ENCODE measurements at places on chromosomes 4 and X.

DNA sequence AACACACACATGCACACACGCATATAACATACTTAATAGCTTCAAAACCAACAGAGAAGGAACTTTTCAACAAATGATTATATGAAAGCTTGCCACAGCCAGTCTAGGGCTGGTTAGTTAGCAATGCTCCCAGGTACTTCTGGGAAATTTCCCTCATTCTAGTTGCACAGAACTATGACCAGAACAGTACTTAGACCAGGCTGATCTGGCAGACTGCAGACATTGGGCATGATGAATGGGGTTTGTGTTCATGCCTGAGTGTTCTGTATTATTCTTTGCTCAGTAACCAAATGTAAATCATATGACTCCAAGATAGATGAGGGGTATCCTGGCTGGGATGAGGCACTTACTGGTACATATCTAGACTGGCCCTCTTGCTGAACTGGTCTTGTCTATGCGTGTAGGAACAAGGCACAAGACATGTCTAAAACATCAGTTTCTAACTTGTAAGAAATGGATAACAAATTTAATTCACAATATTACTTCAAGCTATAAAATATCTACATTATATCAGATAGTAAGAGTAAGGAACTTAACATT, 50.3 kb upstream of the GEMIN8 start:
- DNase-seq = no peak

DNA sequence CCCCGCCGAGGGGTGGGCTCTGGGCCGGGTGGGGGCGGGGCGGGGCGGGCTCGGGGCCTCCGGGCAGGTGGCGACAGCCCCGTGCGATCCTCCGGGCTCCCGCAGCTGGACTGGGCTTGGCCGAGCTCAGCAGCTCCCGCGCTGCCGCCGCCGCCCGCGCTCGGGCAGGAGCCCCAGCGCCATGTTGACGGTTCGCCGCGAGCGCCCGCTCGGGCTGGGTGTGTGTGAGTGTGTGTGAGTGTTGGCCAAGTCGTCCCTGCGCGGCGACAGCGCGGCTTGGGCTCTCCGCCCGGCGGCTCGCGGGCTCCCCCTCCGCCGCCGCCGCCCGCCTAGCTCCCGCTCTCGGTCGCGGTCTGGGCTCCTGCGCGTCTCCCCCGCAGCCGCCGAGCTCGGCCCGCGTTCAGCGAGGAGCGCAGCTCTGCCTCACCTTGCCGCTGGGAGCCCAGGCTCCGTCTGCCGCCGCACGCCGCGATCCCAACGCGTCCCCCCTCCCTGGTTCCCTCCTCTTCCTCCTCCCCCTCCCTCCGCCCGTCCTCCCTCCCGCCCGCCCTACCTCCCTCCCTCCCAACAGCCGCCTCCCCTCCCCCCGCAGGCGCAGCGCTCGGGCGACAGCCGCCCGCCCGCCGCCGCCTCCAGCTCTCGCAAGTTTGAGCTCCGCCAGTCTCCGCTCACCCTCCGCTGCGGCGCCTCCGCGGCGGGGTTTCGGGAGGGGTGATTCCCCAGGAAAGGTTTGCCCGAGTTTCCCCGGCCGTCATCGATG, at the start of gene BCOR:
Gene BCOR (minus strand): TSS at position 455 of the 760 bp plus-strand sequence. CDS start 20,029 bp downstream, outside the sequence.
- peak; percentile 54 for DNase-seq

DNA sequence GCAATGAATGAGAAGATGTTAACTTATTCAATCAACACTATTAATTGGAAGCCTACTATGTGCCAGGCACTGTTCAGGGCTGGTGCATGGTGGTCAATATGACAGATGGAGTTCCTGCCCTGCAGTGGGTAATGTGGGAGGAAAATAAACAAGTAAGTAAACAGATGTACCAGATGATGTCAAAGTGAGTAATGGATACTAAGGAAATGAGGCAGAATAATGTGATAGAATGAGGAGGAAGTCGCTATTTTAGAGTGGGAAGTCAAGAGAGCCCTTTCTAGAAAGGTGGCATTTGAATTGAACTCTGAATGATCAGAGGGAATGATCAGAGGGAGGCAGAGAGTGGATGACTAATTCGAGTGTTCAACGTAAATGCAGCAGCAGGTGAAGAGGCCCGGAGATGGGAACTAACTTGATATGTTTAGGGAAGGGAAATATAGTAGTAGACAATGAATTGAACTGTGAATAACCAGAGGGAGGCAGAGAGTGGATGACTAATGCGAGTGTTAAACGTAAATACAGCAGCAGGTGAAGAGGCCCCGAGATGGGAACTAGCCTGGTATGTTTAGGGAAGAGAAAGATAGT, 48.3 kb downstream of the HMGB3 start:
- no peak for DNase-seq

DNA sequence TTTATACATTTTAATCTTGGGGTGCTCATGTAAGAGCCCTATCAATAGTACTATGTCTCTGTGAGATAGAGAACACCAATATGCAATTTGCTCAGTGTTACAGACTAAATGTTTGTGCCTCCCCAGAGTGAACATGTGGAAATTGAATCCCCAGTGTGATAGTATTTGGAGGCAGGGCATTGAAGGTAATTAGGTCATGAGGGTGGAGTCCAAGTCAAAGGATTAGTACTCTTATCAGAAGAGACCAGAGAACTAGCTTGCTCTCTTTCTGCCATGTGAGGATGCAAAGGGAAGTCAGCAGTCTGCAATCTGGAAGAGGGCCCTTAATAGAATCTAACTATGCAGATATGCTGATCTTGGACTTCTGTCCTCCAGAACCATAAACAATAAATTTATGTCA, 1317.0 kb downstream of the STIM2 start:
- DNase-seq = no peak

DNA sequence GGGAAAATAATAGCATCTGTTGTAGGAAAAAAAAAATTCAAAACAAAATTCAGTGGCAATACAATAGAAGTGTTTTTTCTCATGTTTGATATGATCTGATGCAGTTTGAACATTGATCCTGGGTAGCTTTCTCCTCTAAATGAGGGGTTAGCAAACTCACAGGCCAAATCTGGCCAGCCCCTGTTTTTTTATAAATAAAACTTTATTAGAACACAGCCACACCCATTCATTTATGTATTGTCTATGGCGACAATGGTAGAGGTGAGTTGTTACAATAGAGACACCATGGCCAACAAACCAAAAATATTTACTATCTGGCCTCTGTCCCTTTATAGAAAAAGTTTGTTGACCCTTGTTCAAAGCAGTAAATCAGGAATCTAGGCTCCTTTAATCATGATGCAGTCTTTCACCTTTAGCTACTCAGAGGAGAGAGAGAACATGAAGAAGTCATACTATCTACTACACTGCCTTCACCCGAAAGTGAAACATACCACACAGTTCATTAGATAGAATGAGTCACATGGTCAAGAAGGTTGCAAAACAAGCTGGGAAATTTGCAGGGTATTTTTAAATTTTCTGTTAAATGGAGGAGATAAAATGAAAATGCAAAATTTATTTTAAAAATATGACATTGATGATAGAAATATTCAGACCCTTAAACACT, 186.6 kb upstream of the MAOA start:
- no peak for DNase-seq

- DNase-seq = peak; percentile 59
Observed at GRCh38 chrX:20252381-20253231, 14.1 kb downstream of the RPS6KA3 start.

GRCh38 chr4:40720916-40721315, 28.8 kb upstream of the NSUN7 start:
- DNase-seq = no peak

GRCh38 chrX:2965965-2966364, 36.8 kb upstream of the ARSD start:
- DNase-seq = no peak

DNA sequence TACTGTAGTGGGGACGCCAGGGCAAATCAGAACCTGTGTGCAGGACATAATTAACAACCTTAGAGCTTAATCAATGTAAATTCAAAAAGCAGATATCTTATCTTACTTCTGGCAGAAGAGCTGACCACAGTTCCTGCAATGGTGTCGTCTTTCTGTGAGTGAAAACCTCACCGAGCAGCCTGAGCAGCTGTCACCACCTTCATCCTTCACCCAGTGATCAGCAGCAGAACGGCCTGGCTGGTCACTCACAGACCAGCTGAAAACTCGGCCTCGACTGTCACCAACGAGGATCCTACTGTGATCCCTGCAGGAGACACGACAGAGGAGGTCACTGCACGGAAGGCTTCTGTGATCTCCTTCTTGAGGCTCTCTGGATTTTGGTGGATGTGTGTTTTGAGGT, 94.2 kb downstream of the CDS1 start:
- DNase-seq = no peak

DNA sequence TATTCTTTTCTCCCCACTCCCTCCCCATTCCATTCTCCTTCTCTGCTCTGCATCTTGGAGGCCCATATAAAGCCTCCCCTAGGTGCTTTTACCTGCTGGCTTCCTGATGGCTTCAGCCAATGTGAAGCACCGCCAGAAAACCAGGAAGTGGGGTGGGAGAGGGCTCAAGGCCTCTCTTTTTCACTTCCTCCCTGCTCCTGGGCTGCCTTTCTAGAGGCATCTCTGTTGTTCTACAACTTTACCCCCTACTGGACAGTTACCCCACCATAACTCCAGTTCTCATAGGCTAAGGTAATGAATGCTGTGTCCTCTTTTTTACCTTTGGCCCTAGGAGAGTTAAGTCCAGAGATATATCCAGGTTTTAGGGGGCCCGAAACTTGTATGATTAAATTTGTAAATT, 62.4 kb upstream of the PPARGC1A start:
- no peak for DNase-seq

DNA sequence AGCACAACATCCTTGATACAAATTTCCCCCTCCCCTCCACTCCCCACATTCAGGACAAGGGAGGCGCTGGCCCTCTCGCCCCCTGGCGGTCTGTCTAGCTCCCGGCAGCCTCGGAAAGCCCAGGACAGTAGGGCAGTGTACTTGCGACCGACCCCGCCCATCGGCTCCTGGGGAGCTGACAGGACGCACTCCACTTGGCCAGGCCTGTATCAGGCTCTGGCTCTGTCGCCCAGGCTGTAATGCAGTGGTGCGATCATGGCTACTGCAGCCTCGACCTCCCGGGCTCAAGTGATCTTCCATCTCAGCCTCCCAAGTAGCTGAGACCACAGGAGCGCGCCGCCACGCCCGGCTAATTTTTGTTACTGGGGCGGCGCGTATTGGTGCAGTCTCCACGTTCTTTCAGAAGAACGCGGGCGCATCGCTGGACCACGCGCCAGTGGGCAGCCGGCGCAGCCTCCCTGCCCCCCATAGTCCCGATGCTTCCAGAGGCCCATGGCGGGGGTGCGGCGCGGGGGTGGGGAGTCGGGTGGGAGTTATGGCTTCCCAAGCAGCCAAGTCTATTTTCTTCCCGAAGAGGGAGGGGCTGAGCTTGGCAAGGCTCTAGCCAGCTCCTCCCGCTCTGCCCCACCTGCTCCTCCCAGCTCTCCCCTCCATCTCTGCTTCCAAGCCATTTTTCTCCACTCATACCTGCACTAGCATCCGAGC, 7.8 kb upstream of the AKAP14 start:
- peak; percentile 11 for DNase-seq

- no peak for DNase-seq
Observed at GRCh38 chrX:66634272-66634671, 4.6 kb downstream of the EDA2R start.

DNA sequence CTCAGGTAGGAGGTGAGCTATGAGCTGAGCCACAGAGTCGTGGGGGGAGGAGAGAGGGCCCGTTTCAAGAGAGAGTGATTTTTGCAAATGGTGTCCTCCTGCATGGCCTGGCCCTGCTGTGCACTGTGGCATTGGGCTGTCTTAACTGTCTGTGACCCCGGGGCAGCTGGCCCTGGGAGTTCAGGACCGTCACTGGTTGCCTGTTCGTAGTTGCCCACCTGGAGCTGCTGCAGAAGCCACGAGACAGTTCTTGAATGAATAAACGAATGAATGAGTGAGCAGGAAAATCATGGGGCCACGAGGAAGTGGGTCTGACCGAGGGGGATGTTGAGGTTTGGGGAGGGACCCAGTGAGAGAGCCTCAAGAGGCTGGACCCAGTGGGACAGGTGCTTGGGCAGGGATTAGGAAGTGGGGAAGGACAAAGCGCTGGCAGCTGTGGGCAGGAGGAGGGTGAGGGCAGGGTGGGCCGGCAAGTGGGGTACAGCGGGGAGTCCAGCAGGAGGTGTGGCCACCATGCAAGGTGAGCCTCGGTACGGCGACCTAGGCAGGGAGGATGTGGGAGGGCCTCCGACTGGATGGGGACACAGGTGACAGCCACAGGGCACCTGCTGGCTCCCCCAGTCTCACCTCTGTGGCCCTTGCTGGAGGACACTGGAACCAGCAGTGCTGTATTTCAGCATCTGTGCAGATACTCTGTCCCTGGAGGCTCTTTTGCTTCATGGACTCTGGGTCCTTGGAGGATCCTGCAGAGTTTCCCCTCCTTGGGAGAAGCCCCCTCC, 10.2 kb downstream of the RGS12 start:
- DNase-seq = no peak

DNA sequence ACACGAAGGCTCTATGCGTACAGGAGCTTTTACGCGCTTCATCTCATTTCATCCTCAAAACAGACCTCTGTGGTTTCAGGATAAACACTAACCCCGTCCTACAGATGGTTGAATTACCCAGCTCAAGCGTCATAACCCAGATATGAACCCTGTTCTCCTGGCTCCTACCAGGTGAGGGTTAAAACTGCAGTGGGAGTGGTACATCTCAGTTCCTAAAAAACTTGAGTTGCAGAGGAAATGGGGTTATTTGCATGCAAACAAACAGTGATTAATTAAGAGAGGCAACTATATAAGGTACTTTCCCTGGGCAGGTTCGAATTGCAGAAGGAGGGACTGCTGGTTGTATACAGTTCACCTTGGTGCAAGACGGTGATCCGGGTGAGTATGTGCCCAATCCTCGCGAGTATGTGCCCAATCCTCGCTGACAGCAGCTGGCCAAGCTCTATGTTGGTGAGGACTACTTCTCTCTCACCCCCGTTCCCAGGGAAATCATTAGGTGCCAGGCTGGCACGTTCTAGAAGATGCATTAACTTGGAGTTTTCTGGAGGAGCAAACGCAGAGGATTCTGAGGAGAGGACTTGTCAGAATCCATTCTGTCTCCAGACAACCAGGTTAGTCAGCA, 72.6 kb downstream of the FHDC1 start:
- DNase-seq = no peak
